ENCODE measurements at places on chromosomes 7 and 10.
A peak's percentile ranks its signal among the peaks of the same experiment; 100 is the strongest.

GRCh38 chr7:1076184-1077072, 11.5 kb upstream of the GPER1 start:
- peak; percentile 53 for DNase-seq

DNA sequence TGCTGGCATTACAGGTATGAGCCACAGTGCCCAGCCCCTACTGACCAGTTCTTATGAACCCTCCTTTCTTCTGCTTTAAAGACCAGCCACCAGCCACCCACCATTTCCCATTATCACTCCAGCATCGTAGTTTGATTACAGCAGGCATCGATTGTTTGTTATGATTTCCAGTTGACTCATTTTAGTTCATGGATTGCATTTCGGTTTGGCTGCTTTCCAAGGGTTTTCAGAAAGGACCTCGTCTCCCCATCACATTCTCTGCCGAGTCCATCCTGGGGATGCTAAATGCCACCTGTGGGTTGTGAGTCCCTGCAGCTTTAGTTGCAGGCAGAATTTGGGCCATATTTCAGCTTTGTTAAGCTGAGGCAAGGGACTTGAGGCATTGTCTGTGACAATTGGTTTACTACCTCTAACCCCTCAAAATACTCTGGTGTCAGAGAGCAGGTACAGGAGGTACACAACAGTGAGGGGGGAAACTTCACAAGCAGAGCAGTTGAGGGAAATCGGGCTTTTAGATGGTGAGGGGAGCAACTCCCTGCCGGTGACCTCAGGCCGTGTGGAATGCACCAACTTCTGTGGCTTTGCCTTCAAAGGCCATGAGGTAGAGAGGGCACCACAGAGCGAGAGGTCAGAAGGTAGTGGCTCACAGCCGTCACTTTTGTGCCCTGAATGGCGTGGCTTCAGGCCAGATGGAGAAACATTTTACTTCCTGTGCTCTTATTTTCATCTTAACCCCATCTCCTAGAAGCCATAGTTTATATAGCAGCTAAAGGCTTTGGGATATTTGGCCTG, 203.8 kb downstream of the CCDC3 start:
- no peak for DNase-seq

GRCh38 chr10:8105932-8106331, 51.4 kb downstream of the GATA3 start:
- DNase-seq, result no peak

GRCh38 chr10:49652421-49653272, 26.8 kb upstream of the C10orf53 start:
- no peak for DNase-seq

DNA sequence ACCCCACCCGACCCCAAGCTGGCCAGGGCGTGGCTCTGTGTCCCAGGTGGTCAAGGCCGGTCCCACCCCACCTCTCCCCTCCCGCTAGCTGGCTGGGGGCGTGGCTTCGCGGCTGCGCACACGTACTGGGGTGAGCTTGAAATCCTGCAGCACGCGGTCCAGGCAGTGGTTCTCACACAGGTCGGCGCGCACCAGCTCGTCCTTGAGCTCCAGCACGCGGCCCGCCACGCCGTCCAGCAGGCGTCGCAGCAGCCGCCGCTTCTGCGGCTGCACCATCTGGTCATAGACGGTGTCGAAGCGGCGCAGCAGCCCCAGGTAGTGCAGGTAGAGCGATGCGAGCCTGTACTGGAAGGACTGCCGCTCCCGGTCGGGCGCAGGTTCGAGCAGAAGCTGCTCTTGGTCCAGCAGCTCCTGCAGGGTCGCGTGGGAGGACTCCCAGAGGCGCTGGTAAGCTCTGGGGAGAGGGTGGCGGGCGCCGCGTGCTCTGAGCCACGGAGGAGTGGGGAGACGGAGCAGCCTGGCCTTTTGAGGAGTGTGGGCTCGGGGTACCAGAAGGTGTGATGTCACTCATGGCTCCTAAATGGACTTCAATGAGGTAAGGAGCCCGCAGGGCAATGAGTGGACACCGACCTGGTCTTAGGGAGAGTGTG, 5.8 kb downstream of the H2BK1 start:
- no peak for DNase-seq

DNA sequence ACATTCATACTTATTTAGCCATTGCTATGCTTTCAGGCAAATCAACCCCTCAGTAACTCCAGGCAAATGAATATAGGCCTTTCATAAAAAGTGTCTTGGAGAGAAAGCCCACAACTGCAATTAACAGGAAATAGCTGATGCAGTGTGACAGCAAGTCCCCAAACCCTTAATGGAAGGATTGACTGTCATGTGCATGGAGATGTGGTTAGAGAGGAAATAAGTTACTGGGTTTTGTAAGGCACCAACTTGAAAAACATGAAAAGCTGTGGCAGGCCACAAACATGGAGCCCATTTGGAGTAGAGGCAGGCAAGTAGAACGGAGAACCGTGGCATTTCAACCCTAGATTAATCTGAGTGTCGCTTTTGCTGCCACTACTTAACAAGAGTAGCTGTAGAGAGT, 549.4 kb upstream of the C7orf33 start:
- DNase-seq, result no peak

DNA sequence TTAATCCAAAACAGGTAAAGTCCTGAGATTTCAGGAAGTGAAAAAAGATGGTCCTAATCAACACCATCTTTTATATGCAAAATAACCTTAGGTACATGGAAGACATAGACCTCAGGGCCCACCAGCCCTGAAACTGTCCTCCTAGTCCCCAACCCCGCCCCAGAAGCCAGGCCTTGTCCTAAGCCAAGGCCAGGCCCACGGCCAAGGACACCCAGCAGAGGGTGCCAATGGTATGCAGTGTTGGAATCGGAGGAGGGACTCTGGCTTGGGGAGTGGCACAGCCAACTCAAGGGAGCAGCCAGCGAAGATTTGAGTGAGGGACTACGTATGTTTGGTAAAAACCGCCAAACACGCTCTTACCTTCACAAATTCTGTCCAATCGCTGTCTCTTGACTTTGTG, 96.7 kb downstream of the ZRANB1 start:
- no peak for DNase-seq

DNA sequence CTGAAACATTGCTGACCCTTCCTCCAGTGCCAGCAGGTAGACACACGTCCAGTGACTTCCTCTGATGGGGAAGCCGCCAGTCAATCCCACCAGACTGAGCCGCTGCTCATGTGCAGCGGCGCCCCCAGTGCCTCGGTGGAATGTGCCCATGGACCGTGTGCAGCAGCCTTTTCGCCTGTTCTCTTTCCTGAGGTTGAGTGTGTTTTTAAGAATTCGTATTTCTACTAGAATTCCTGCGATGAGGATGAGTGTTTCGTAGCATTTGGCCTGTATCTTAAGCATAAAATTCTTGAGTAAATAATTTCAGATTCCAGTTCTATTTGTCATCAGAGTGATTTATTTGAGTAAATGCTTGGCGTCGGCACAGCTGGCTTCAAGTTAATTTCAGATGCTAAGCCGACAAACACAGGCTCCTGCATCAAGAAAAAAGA, 35.4 kb downstream of the BNIP3 start:
- no peak for DNase-seq

Data from nucleus accumbens (tissue), 56 donors.